Activated CD4-positive, alpha-beta T cell treated with anti-CD3 and anti-CD28 coated beads, Interleukin-2, amount 50 U/mL, for 48 hours (primary cell): ENCODE measurements at places on chromosomes 11 and 22.

DNA sequence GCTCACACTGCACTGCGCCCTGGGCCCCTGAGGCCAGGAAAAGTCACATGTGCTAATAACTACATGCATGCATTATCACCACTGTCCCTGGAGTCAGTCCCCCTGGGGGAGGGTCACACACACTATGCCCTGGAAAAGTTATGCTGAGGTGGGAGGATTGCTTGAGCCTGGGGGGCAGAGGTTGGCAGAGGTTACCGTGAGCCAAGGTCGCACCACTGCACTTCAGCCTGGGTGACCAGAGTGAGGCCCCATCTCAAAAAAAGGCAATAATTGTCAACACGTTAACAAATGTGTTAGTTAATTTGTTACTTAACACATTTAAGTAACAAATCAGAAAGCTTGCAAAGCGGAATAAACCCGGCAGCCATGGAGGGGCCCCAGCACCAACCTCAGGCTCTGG is 13.3 kb upstream of the SEC14L6 start:
- DNase-seq = no peak

DNA sequence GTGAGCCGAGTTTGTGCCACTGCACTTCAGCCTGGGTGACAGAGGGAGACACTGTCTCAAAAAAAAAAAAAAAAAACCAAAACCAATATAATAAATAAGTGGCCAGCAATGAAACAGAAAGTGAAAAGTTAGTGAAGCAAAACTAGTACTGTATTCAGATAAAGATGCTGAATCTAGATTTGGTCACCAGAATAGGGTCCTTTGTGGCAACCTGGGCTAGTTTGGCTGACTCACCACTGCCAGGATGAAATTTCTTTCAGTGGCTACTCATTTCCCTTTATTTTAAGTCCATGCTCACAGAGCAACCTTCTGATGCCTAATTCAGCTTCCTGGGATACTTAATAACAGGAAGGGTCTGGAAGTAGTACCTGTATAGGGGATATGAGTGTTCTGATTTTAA is 26.0 kb downstream of the LIMK2 start:
- no peak for DNase-seq

DNA sequence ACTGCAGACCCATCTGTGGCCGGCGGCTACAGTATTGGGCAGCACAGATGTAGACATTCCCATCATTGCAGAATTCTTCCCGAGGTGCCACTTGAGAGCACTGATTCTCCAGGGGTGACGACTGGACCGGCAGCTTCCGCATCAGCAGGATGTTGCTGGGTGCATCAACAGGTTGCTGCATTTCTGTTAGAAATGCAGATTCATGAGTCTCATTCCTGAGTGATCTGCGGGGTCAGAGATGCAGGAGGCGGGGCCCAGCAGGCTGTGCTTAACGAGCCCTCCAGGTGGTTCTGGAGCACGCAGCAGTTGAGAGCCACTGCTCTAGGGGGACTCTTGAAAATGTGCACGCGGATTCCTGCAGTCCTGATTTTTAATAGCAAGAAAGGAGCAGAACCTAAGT is 321.8 kb downstream of the TBC1D22A start:
- DNase-seq = no peak

GRCh38 chr11:92083123-92083522 is 141.5 kb upstream of the FAT3 start:
- no peak for DNase-seq

GRCh38 chr11:67494371-67495233 is 10.6 kb downstream of the PITPNM1 start:
- no peak for DNase-seq

DNA sequence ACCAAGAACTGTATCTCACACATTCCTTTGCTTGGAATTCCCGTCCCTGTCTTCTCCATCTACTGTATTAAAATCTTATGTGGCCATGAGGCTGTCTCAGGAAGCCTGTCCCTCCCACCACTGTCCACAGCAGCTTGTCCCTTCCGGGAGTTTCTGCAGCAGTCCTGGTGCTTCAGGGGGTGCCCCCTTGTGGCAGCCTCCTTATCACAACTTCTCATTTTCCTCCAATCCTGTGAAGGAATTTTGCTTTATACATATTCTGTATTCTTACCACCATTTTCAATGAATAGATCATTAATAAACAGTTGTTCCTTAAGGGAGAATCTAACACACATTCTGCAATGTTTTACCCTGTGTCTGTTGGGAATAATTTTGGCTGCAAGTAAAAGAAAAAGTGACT is 220.4 kb upstream of the RAG2 start:
- no peak for DNase-seq

- DNase-seq = no peak
Observed at GRCh38 chr11:32895471-32895870, 2.9 kb downstream of the QSER1 start.

GRCh38 chr11:31412946-31413345 is 43.3 kb downstream of the DNAJC24 start:
- DNase-seq = no peak

- DNase-seq = no peak
Observed at GRCh38 chr22:38177926-38178604, 3.6 kb downstream of the PLA2G6 start.

- no peak for DNase-seq
Observed at GRCh38 chr11:83477772-83478171, 191.6 kb upstream of the CCDC90B start.

DNA sequence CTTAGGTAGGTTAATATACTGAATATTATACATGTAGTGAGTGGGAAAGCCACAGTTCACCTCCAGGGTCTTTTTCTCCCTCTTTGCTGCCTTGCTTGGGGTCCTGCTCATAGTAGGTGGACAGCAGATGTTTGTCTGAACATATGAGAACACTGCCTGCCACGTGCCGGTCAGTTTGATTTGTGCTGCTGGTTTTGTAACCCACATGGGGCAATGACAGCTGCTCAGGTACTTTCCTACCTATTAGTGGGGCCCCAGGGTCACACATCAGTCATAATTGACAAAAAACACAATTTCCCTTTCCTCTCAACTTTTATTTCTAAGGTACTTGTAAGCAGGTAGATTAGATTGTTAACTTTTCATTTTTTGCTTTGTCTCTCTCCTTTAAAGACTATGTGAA is 43.8 kb downstream of the BMAL1 start:
- DNase-seq = no peak

DNA sequence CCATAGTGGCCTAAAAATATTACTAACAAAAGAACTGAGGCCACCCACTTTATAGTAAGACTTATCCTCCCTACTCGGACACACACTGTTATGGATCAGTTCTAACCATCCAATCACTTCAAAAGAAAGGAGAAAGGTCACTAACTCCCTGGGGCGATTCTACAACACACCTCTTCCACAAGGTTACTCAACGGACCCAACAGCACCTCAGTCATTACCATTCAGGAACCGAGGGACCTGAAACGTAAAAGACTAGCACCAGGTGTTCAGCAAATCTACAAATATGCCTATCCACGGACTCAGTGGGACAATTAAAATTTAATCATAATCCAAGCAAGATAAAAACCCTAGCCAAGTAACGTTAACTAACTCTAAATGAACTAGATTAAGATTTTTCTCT is 1.6 kb downstream of the HNRNPUL2 start:
- no peak for DNase-seq

GRCh38 chr11:1131033-1131911 is 26.5 kb upstream of the MUC5AC start:
- DNase-seq = no peak

DNA sequence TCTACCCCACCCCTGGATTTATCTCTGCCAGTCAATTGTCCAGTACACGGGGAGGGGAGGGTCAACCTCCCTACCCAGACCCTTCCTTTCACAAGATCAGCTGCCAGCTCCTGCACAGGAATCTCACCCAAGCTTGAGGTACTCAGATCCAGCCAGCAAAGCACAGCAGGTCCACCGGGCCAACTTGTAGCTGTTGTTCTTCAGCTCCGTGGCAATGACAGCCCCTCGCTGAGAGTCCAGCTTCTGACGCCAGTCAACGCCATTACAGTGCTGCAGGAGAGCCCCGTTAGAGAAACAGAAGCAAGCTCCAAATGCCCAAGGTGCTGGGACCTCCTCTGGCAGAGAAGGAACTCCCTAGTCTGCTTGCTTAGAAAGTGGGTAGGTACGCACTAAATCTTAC is 5.5 kb upstream of the FOXRED2 start:
- no peak for DNase-seq

DNA sequence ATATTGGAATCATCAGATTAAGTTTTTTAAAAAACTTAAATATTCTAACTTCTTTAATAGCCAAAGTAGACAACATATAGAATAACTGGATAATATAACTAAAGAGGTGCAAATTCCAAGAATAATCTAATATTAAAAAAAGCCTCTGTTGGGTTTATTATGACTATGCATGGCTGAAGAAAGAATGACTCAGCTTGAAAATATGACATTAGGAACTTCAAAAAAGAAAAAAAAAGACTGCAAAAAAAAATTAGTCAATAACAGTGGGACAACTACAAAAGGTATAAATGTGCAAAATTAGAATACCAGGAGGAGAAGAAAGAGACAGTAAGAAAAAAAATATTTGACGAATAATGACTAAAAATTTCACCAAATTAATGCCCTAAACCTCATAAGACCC is 1178.0 kb downstream of the JRKL start:
- DNase-seq = no peak

- DNase-seq = no peak
Observed at GRCh38 chr22:36900880-36901279, 12.5 kb upstream of the CSF2RB start.

DNA sequence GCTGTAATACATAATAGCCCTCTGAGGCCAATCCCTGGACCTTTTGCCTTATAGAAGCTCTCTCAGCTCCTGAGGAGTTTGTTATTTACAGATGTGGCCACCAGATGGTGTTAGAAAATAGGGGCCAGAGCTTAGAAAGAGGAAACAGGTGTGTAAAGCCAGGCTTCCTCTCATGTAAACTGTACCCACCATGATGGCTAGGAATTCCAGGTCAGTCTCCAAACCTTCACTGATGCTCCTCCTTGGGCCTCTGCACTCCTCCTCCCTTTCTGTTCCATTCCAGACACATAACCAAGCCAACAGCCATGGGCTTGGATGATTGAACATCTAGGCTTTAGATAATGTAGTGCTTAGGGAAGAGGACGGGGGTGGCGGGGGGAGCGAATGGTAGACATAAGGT is 39.7 kb downstream of the USP35 start:
- no peak for DNase-seq

DNA sequence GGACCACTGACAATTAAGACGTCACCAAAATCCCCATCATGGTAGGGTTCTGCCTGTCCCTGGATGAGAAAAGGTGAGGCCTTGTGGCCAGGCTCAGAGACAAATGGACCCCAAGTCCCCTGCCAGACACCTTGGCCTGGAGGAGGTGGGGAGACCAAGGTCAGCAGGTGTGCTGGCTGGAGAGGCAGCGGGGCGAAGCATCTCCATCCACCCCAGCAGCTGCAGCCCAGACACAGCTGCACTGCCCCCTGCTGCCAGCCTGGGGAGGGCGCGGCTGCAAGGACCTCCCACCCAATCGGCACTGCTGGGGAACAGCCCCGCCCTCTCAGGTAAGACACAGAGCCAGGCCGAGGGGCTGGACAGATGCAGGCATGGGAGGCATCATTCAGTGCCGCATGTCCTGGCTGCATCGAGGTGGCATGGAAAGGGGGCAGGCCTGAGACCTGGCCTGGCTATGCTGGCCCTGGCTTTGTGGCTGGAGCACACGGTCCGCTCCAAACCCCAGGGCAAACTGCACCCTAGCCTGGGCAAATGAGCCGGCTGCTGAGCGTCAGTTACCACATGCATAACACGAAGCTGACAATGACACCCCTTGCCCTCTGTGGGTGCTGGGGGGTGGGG is 12.2 kb upstream of the MFNG start:
- DNase-seq = peak; percentile 74

DNA sequence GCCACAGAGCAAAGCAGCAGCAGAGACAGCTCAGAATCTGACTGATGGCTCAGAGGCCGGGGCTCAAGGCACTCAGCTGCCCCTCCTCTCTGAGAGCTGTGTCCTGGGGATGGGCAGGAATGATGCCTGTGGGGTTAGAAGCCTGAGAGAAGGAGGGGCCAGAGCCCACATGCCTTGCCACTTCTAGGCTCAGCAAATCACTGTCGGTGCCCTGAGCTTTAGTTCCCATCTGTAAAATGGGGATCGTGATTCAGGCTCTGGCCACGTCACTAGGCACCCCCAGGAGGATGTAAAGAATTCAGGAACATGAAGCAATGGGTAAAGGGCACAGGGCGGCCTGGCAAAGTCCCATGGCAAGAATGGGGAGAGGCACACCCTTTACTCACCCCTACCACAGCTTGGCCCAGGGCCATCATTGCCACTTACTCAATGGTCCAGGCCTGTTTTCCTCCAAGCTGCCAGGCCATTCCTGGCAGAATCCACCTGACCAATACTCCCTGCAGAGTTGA is 3.4 kb upstream of the CDC42EP2 start:
- DNase-seq = no peak

- no peak for DNase-seq
Observed at GRCh38 chr11:24556693-24557092, 59.8 kb downstream of the LUZP2 start.

GRCh38 chr11:112288021-112288420 is 27.4 kb upstream of the PLET1 start:
- no peak for DNase-seq
